ENCODE measurements at places on chromosomes 2 and 18.

GRCh38 chr2:126809340-126809739 is 89.3 kb upstream of the TEX51 start:
- DNase-seq: no peak

- DNase-seq: no peak
Measured at GRCh38 chr18:63203497-63203896, 116.1 kb downstream of the BCL2 start.

DNA sequence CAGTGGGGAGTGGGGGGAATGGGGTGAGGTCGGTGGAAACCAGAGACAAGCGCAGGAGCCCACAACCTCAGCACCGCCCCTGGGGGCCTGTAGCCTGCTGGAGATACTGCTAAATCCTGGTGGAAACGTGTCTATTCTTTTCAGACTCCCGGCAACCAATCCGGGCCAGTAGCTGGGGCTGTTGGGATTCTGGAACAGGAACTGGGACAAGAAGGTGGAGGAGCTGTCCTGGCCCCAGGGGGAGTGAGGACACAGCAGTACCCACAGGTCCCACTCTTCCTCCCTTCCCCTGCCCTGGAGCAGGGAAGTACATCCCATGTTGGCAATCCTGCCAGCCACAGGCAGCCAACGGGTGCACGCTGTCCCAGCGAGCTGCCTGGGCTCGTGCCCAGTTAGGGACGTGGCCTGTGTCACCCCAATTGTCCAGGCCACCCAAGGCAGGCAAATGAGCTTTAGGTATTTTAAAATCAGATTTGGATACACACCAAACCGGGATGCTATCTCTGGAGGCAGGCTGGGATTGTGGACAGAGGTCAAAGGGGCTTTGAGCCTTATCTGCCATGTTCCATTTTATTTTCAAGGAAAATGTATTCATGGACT is 51.8 kb downstream of the HS1BP3 start:
- DNase-seq: no peak

- no peak for DNase-seq
Measured at GRCh38 chr18:58915995-58916394, 51.3 kb downstream of the ZNF532 start.
